ENCODE measurements at places on chromosomes 3 and 15.
A peak's percentile ranks its signal among the peaks of the same experiment; 100 is the strongest.

- DNase-seq, result no peak
These were observed 484.3 kb downstream of the UNC13C start for GRCh38 chr15:54462511-54462913.

GRCh38 chr3:36227980-36228379 lies 152.3 kb upstream of the STAC start:
- DNase-seq, result no peak

DNA sequence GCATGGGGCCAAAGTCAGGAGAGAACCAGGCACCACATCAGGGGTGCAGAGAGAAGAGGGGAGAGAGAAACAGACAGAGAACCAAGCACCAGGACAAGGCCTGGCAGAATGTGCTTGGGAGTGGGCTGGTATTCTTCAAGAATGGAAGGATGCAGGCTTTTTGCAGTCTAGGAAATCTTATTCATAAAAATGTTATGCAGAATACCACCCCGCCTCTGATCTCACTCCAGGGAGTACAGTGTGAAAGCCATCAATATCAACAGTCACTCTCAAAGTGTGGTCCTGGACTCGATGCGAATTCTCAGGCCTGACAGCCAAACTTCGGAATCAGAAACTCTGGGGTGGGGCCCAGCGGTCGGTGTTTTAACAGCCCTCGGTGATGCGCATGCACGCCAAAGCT lies 16.9 kb downstream of the NTRK3 start:
- no peak for DNase-seq

DNA sequence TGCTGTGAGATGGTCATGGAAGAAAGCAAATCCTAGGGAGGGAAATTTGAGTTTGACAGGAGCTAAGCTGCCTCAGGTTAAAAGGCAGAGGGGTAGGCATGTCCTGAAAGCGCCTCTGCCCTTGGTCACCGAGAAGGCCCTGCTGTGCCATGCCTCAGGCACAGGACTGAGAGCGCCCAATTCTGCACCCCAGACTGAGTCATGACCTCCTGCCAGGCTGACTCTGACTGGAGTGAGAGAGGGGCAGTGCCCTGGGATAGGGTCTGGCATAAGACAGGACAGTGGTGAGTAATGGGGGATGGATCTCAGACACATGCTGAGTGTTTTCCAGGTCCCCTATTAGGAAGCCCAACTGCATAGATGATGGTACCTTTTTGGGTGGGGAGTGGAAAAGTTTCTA lies 44.4 kb downstream of the EPHB1 start:
- DNase-seq, result no peak

- no peak for DNase-seq
These were observed 212.9 kb upstream of the ARPP21 start for GRCh38 chr3:35426366-35426958.

DNA sequence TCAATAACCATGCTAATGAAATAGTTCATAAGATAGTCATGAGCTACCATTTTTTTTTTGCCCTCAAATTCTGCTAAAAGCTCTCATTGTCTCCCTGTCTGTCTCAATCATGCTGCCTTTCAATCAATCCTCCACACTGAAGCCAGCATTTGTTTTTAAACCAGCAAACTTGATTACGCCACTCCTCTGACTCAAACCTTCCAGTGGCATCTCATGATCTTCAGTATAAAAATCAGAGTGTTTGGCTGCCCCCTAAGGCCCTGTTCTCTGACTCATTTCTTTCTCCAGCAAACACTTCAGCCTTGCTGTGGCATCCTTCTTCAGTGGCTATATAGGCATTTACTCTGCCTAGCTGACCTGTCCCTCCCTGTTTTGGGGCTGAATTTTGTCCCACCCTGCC lies 36.0 kb upstream of the EOMES start:
- peak; percentile 10 for DNase-seq

GRCh38 chr3:87958289-87958688 lies 100.5 kb downstream of the CGGBP1 start:
- DNase-seq, result no peak

DNA sequence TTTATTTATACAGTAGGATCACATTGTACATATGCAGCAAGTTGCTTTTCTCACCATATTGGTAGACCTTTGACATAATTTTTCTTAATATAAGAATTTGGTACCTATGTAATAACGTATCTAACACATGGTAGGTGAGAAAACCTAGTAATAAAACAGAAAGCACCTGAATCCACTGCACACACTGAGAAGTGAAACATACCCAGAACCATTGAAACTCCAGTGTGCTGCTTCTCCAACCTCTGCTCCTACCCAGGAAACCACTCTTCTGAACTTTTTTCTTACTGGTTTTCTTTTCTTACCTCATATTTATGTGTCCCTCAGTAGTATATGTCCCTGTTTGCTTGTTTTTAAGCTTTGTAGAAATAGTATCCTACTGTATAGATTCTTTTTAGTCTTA lies 293.0 kb downstream of the UBE2E2 start:
- no peak for DNase-seq

GRCh38 chr15:71302861-71303410 lies 187.7 kb downstream of the THSD4 start:
- no peak for DNase-seq

- no peak for DNase-seq
These were observed 3.8 kb downstream of the SHOX2 start for GRCh38 chr3:158102242-158103080.

DNA sequence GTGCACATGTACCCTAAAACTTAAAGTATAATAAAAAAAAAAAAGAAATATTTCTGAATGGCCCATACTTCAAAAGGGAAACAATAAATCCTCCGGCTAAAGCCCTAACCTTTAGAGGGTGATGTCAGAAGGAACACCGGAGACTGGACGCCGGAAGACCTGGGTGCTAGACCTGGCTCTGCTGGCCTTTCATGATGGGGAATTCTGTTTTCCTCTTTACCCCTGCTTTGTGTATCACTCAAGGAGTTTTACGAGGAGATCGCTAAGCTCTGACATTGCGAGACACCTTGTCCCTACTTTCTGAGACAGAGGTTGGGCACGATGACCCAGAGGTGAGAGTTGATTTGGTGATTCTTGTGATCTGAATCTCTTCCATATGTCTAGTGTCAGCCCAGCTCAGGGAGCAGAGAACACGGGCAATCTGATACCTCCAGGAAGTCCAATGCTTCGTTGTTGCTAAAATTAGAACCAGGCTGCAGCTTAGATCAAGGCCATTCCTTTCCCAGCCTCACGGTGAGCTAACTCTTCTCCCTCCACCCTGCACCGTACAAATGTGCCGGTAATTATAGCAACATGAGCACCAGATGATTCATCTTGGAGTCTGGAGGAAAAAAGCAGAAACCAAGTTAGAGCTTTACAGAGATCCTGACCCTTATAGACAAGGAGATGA lies 42.0 kb upstream of the CFAP161 start:
- peak; percentile 95 for DNase-seq

GRCh38 chr15:74010929-74011540 lies 16.5 kb downstream of the PML start:
- DNase-seq, result no peak

DNA sequence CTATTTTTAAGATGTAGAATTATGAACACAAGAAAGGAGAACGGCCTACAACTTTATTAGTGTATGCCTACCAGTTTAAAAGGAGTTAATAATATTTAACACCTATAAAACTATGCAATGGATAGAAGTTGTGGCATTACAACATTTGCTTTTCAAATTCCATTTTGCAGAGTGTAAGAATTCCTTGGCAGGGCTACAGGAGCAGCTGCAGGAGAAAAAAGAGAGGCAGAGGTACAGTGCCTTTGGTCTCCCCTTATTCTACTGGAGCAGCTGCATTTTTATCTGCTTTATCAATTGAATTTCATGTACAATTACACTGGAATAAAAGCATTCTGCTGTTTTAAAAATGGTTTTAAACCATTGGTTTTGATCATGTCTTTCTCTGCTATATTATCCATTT lies 145.7 kb upstream of the KCNH8 start:
- no peak for DNase-seq

DNA sequence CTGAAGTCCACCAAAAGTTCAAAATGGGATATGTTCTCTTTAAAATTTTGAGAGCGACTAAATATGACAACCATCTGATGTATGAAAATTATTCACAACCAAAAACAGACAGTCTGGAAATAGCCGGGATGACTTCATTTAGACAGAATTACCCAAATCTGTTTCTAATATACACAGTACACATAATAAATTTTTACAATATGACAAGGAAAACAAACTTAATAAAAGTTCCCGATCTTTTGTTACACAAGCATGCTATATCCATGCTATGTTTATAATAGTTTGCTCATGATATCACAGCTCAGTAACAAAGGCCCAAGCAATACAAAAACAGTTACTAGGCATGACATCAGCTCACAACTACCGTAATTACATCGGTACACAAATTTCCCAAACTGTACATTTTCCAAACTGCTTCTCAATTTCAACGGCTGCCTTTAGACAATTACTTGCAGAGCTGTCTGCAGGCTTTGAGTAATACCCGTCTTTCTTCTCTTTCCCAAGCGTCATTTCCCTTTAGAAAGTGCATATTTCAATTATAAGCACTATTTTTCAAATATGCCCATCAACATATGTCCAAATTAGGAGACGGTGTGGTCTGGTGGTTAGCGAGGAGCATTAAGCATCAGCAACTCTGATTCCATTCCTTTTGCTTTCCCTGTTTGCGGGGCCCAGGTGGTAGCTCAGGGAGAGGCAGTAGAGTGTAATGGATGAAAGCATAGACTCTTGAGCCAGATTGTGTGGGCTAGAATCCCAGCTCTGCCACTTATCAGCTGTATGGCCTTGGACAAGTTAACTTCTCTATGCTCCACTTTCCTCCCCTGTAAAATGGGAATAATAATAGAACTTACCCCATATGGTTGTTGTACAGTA lies 481.2 kb downstream of the FOXP1 start:
- peak; percentile 96 for DNase-seq

DNA sequence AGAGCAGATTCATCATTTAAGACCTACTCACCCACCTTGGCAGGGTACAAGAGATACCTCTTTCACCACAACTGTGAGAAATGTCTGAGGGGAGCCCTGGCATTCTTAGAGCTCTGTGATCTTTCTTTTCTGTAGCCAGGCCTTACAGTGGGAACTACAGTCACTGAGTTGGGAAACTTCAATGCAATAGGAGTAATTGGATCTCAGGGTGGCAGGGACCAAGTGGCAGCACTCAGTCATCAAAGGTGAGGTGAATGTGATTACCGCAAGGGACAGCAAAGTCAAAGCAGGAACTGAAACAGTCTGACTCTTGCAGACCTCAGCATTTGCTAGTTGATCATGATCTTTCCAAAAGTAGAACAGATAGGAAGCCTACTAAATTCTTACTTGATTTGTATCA lies 7.2 kb upstream of the MCF2L2 start:
- DNase-seq, result no peak

DNA sequence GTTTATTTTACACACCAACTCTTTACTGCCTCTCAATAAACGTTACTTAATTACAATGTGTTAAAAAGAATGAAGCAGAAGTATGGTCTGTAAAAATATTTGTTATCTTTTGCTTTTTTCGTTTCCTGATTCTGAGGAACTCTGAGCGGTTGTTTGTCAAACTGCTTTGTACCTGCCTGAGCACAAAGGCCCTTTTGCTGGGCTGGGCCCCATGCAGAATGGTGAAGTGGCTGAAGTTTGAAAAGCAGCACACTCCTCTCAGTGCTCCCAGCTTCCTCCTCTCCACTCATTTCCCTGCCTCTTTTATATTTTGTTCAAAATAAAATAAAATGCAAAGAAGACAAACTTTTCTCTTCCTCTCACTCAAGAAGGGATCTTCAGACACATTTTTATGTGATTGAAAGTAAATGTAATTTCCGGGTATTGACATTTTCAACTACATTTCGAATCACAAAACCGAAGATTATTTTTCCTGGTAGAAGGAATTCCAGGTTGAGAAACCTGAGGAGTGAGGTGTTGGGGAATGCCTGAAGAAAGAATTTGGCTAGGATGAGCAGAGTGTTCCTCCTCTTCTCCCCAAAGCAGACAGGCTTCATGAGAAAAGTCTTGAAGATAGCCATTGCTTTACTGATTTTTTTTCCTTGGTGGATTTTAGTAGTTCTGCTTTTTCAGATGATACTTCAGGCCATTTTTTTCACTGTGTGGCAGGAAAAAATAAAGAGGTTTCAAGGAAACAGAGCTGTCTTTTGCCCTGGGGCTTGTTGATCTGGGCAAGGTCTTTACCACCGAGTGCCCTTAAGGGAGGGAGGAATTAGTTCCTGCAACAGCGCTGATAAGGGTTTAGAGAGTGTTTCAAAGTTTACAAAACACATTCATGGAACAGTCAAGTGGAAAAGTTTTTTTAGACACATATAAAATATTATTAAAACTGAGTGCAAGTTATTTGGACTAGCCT lies 229.8 kb downstream of the NFKBIZ start:
- DNase-seq, result no peak

DNA sequence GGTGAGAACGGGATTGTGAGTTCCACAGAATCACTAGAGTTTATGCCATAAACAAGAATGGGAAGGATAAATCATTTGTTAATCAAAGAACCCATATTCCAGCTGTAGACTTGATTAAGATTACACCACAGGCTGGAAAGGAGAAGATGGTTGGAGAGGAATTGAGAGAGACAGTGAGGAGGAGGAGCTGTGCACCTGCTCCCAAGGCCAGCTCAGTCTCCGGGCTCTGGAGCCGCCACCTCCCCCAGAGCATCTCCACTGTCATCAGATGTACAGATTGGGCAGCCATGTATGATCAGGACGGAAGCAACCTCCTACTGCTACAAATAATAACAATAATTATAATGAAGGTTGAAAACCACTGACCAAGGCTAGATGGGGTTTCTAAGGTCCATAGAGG lies 170.0 kb downstream of the MINAR1 start:
- no peak for DNase-seq

DNA sequence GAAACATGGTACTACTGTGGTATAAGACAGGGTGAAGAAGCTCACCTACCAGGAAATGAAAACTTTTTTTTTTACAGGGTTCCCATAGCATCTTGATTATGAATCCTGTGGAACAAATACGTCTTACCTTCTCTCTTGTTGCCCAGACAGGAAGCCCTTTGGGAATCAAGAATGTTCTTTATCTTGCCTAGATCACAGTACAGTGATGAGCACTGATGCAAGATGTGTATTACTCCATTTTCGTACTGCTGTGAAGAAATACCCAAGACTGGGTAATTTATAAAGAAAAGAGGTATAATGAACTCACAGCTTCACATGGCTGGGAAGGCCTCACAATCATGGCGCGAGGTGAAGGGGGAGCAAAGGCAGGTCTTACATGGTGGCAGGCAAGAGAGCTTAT lies 281.3 kb downstream of the UBE2E2 start:
- no peak for DNase-seq

DNA sequence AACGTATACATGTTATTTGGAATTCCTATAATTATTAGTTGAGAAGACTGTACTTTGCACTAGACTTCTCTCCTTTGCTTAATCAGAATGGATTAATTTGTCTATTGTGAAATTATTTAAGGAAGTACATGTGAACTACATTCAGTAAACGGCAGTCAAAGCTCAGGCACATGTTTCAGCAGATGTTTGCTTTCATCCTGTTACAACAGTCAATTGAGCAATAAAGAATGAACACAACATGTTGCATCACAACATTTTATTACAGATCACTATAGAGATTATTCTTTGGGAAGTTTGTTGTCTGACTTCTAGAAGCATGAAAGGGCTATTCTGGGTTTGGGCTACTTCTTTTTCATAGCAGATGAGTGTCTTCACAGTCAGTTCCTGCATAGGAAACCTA lies 39.2 kb downstream of the RAB27A start:
- peak; percentile 76 for DNase-seq

- DNase-seq, result no peak
These were observed 35.4 kb upstream of the SCAANT1 start for GRCh38 chr3:63947594-63947993.

Data from fibroblast of skin of left quadriceps (primary cell).